ENCODE measurements at places on chromosomes 7 and 10. TPM values are rescaled to one million over a fixed set of nuclear protein-coding genes. Genes with fewer than 3 reads are reported as not detected.

MCM10 gene
- total RNA-seq = 1.4 TPM

ZNF775 gene
- total RNA-seq = 3.5 TPM

GPR141 gene
- not detected for total RNA-seq

SUGCT gene
- 17.8 TPM for total RNA-seq

LMOD2 gene
- total RNA-seq = not detected

OR2A1 gene
- total RNA-seq = under 0.01 TPM

MALRD1 gene
- 0.28 TPM for total RNA-seq

CRHR2 gene
- not detected for total RNA-seq

TMEM209 gene
- 6.8 TPM for total RNA-seq

LGI1 gene
- total RNA-seq = not detected

RPEL1 gene
- total RNA-seq = 0.19 TPM

MEST gene
- total RNA-seq = 384 TPM

ZSCAN21 gene
- total RNA-seq = 7.9 TPM

HABP2 gene
- total RNA-seq = 0.19 TPM

COX15 gene
- total RNA-seq = 47.4 TPM

LYZL2 gene
- total RNA-seq = not detected

TLX1 gene
- not detected for total RNA-seq

RASSF4 gene
- total RNA-seq = 20.6 TPM

TMEM225B gene
- 0.85 TPM for total RNA-seq
